ENCODE measurements at places on chromosomes 2 and 18. TPM values are rescaled to one million over a fixed set of nuclear protein-coding genes. Genes with fewer than 3 reads are reported as not detected.

The CD8A gene
- 0.27 TPM for total RNA-seq

The LDLRAD4 gene
- total RNA-seq = 63.3 TPM

GRCh38 chr2:229921101-229921891, 513 bp downstream of the TRIP12 start:
- DNase-seq = no peak

DNA sequence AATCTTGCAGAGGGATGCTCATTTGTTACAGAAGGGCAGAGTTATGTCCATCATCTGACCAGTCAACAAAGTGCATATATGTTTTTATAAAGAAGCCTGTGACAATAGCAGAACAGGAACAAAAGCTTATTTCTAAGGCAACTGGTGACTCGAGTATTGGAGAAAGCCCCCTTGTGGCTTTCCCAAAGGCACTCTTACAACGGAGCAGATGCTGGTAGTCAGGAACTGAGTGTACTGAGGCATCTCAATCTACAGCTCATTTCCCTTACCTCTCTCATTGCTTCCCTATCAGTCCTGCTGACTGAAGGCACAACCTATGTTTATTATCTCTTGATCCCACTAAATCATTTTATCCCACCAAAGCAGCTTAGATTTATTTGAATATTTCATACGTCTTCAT, 557.1 kb upstream of the CHAC2 start:
- DNase-seq = no peak

DNA sequence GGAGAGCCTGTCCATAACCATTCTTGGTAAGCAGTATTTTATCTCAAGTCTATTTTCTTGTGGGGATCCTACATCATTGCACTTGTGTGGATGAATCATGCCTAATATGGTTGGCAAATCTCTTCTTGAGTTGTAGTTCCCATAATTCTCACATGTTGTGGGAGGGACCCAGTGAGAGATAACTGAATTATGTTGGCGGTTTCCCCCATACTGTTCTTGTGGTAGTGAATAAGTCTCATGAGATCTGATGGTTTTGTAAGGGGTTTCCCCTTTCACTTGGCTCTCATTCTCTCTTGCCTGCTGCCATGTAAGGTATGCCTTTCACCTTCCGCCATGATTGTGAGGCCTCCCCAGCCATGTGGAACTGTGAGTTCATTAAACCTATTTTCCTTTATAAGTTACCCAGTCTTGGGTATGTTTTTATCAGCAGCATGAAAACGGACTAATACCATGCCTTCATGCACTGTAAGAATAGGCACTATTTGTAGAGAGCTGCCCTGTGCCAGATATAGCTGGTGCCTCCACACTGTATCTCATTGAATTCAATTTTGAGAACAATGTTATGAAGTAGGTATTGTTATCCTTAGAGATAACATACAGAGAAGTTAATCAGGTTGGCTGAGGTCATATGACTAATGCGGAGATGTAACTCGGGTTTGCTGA, 148.3 kb downstream of the PLCL1 start:
- DNase-seq = no peak

The IL1B gene
- 279 TPM for total RNA-seq

DNA sequence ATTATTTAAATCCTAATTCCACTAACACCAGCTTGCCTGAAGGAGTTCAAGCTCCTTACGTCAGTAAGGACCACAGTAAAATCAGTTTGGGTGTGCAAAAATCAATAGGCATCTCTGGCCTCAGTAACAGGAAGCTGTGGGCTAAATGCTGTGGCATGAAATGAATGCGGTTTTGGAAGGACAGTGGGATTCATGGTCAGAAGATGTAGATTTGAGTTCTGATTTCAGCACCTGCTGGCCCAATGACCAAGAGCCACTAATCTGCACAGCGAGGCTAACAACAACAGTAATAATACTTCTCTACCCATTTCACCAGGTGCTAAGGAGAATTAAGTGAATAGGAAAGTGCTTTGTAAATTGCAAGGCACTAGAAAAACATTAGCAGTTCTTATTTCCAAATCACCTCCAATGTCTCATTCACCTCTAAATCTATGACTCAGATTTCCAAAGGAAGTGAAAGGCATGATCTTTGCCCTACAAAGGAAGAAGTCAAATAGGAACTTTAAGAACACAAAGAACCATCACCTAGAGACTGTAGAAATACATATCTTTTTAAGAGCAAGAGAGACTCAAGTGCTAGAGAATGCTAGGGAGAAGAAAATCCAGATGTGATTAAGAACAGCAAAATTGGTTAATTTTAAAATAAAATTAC, 172.6 kb downstream of the ANKRD44 start:
- no peak for DNase-seq

- no peak for DNase-seq
These were observed 18.2 kb downstream of the KIDINS220 start for GRCh38 chr2:8819194-8819593.

DNA sequence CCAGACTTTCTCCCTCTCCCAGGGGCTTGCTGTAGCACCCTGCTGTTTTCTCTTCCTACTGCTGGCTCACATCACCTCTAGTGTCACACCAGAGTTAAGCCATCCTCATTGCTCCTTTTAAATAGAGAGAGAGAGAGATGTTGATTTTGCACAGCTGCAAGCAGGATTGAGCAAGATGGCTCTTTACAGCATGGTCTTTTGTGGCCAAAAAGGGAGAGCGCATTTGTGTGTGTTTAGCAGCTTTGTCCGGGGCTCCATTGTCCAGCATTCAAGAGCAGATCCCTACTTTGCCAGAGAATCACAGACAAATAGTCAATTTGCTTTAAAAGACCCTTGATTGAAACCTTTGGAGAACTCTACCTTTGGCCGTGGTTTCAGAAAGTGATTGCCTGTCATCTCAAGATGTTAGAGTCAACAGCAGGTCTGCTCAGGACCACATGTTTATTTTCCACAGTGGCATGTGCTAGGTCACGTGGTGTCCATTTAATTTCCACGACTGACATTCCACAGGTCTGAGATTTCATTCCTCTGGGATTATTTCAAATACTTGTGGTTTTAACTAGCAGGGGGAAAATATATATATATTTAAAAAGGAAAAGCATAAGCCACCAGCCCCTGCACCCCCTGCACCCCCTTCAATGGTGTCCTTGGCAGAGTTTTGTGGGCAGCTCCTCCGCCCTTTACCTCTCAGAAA, 359.9 kb upstream of the SLC14A2 start:
- no peak for DNase-seq

The RAX gene
- not detected for total RNA-seq

- DNase-seq = no peak
These were observed 101.8 kb upstream of the ERBB4 start for GRCh38 chr2:212640428-212640827.

DNA sequence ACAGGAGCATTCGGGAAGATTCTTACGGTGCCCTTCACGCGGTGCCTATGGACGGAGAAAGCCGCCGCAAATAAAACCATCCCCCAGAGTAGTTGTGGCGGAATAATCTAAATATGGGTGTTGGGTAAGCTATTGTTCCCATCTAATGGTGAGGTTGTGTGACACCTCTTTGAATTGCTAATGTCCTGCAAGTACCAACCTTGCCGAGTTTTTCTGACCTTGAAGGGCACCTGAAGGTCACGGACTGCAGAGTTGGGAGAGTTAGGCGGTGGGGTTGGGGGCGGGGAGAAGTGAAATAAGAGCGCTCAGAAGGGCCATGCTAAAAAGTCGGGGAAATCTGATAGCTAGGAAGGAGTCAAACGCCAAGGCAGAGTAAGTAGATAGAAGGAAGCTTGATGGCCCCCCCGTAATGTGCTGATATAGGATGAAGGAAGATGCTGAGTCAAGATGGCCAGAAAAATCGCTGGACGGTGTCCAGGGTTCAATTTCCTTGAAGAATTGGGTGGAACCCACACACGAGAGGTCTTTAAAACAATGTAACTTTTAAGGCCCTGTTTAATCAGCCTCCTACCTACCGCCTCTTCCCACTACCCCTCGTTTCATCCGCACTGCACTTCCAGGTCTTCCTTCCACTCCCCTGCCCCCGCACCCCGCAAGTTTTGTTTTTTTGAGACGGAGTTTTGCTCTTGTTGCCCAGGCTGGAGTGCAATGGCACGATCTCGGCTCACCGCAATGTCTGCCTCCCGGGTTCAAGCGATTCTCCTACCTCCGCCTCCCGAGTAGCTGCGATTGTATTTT, 600 bp downstream of the KATNAL2 start:
- DNase-seq = no peak

- DNase-seq = no peak
These were observed 82.1 kb downstream of the OLA1 start for GRCh38 chr2:174166261-174166660.

DNA sequence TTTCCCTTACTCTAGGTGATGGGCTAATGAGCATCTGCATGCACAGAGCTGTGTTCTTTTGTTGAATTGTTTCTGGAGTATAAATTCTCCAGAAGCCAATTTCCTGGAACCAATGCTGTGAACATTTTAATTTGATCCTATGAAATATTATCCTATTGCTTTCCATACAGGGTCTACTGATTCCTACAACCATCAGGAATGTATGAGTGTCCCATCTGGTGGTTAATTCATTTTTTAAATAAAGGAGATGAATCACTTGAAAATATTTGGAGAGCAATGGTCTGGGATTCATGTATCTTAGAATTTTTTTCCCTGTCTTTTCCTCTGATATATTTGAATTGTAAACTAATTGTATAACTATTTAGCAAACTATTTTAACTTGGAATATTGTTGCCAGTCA, 14.0 kb downstream of the KIF5C start:
- DNase-seq = no peak

The CCDC74A gene
- total RNA-seq = 0.27 TPM

DNA sequence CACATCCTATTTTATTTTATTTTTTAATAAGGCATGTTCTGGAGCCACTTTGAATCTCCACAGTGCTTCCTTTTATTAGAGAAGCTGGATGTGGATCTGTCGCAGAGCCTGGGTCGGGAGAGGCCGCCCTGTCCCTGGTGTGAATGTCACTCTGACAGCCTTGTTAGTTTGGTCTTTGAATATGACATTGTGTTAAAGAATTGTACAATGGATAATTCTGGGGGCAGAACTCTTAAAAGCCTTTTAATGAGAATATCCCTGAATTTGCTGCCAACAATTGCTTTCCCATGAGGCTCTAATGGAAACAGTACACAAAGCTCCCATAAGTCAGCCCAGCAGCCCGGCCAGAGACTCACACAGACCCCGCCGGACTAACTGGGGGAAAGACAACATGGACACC, 82.4 kb downstream of the MTCL1 start:
- DNase-seq = no peak

- DNase-seq = no peak
These were observed 3.3 kb downstream of the ACVR1 start for GRCh38 chr2:157872791-157873190.

DNA sequence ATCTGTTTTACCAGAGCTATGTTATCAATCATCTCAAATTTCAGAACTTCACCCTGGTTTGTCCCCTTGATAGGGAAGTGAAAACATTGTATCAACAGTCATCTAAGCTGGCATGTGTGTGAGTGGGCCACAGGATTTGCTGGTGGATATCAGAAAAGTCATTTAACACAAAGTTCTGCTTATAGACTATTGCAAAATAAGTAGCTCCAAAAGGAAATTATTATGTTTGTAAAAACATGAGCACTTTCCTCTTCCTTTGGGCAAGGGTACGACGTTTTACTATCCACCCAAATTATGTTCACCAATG, 20.7 kb upstream of the COPS8 start:
- DNase-seq = no peak

The ASXL3 gene
- total RNA-seq = under 0.01 TPM

DNA sequence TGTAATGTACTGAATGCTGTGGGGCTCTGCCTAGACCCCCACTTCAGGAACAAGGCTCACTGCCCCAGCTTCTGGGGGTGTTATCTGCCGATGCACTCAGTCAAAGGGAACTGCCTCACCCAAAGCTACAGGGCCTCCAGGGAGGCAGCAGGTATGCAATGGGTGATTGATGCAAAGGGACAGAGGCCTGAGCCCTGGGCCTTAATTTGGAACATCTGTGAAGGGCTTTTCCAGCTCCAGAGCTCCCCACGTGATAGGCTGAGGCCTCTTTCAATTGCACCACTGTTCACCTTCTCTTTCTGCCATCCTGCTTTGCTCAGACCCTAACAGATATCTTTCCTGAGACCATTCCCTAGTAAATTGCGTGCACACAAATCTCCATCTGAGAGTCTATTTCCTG, 131.0 kb downstream of the ATL2 start:
- DNase-seq = no peak

The SULT1C4 gene
- total RNA-seq = 9.4 TPM

GRCh38 chr18:45056926-45057325, 376.2 kb downstream of the SETBP1 start:
- DNase-seq = no peak

DNA sequence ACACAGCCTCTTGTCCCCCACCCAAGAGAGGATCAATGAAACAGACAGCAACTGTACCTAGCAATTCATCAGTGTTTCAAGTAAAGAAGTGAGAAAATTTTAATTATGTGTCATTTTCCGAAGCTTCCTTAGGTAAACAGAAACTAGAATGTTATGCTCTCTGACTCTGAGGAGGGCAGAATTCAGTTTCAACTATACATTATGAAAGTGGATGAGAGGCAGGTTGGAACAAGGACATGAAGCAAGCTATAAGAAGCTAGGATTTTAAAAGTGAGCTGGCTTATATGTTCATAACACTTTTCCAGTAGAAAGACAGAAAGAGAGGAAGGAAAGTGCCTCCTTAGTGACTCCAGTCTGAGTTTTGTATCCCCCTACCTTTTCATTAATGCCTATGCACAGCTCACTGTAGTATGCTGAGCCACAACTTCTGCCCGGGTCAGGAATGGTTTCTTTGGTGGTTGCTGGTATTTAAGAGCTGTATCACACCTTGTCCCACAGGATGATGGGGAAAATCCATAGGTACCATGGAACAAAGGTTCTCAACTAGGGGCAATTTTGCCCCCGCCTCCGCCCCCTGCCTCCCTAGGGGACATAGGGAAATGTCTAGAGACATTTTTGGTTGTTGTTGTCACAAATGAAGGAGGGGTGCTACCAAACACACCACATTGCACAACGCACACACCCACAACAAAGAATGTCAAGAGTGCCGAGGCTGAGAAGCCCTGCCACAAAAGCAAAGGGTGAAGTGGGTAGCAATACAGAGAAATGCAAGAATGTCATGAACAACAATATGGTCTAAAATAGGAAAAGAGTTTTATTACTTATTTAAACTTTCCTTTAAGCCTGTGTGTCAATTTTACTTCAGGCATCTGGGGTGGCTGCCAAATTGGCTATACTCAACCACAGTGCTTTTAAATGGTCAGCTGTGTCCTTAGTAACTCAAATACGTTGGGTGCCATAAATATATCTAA, 161.0 kb upstream of the ZFP36L2 start:
- no peak for DNase-seq

The AP1S3 gene
- total RNA-seq = 0.81 TPM

- no peak for DNase-seq
These were observed 1.4 kb downstream of the SCYGR3 start for GRCh38 chr2:227613272-227613660.

- no peak for DNase-seq
These were observed 28.6 kb upstream of the TMEM87B start for GRCh38 chr2:112026509-112026908.

DNA sequence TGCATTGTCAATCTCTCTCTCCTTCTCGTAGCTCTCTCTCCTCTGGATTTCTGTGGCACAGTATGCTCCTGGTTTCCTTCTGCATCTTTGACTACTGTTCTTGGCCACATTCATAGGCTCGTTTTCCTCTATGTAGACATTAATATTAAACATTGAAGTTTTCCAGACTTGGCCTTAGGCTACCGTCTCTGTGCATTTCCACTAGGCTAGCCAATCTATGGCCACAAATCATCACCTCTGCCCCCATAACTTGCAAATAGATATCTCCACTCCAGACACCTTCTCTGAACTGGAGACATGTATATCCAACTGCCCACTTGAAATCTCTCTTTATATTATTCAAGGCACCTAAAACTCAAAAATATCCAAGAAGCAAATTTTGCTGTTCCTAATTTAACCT, 768.5 kb downstream of the TSN start:
- DNase-seq = no peak

All from hematopoietic multipotent progenitor cell (in vitro differentiated cells).